NCI-H1930 (cell line): ENCODE measurements at places on chromosomes 3 and 15.

- no peak for DNase-seq
These were observed 3.8 kb downstream of the CALML4 start for GRCh38 chr15:68201153-68201878.

DNA sequence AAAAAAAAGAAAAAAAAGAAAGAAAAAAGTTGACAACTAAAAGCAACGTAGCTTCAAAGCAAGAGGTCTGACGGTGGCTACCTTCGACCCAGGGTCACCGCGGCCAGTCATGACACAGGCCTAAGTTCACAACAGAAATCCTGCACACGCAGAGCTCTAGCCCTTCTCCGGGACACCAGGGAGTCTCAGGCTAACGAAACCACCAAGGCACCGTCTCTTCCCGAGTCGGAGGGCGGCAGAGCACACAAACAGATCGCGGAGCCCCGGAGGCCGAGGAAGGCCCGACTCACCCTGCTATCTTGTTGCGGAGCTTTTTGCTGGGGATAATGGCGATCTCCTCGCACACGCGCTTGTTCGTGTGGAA, 584 bp downstream of the RPS17 start:
- no peak for DNase-seq

- no peak for DNase-seq
These were observed 1.1 kb downstream of the NCKIPSD start for GRCh38 chr3:48684480-48685143.

- no peak for DNase-seq
These were observed 26.9 kb upstream of the SEC13 start for GRCh38 chr3:10347648-10348403.

GRCh38 chr15:86879250-86880229, 799.9 kb downstream of the AGBL1 start:
- DNase-seq, result no peak
